ENCODE measurements at places on chromosomes 13 and 19.

- peak; percentile 58 for DNase-seq
Observed at GRCh38 chr19:1847684-1848398, 442 bp downstream of the REXO1 start.

DNA sequence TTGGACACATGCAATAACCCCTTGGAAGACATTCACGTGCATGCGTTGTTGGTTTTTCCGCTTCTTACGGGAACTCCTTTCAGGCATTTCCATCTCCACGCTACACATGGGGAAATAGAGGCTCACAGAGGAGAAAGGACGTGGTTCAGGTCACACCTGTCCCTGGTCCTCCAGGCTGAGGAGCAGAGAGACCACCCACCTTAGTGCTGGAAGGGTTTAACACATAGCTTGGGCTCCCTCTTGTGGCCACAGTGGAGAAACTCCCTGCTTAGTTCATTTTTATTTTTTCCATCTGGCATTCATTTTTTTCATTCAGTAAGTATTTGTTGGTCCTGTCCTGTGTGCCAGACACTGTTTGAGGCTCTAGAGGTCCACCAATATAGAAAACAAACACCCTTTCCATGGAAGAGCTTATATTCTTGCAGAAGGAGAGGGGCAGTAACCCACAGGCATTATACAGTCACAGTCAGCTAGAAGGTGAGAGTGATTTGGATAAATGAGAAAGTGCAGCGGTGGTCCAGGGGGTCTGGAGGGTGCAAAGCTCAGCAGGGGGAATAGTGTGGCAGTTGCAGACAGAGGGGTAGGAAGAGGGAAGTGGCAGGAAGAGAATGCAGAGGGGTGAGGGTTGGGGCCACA, 24.2 kb upstream of the TTYH1 start:
- DNase-seq, result peak; percentile 61

DNA sequence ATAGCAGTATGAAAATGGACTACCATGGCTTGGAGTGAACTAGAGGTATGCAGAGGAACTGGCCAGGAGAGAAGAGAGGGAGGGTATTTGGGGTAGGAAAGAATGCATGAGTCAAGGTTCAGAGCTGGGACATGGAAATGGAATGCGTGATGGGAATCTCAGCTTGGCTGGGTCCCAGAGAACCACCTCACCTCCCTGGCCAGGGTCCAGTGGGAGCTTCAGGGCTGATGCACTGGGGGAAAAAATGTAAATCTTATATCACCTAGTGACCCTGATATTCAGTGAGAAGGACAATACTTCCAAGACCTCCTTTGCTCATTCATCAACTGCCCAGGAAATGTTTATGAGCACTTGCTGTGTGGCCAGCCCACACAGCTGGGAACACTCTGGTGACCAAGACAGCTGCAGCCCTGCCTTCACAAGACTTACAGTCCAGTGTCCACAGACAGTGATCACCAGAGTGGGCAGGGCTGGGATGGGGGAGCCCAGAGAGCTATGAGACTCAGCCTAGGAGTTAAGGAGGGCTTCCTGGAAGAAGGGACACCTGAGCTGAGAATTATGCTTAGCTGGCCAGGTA, 12.8 kb downstream of the IGSF23 start:
- DNase-seq, result no peak

GRCh38 chr19:14536926-14537692, 7.7 kb downstream of the TECR start:
- DNase-seq, result peak; percentile 68

GRCh38 chr19:48510421-48511268, 990 bp downstream of the LMTK3 start:
- peak; percentile 78 for DNase-seq

DNA sequence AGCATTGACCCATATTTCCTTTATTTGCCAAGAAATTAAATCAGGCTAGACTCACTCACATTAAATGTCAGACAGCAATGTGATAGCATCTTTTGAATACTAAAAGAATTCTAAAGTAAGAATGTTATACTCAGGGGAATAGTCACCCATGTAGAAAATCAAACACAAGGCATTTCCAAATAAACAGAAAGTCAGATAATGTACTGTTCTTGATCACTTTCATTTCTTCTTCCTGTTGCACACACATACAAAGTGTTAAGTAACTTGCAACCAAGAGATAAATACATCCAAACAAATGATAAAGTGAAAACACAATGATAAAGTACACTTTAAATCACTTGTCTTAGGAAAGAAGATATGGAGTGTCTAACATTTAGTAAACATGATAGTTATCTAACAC, 1366.6 kb upstream of the MIR17HG start:
- no peak for DNase-seq

DNA sequence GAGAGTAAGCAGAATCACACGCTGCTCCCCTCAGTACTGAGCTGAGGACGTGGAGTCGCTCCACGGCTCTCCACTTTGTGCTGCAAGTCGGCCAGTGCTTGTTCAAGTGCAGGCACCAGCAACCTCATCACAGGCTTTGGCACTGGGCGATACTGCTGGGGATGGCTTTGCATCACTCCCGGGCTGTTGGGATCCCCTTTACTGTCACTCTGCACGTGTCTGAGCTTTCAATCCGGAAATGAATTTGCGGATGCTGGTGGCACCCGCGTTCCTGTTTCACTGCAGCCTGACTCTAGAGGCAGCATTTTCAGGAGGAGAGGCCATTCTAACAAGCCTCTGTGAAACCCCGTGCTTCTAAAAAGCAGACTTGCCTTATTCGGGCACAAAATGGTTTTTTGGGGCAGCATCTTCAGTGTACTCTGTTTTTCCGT, 19.1 kb downstream of the SMARCA4 start:
- peak; percentile 66 for DNase-seq

DNA sequence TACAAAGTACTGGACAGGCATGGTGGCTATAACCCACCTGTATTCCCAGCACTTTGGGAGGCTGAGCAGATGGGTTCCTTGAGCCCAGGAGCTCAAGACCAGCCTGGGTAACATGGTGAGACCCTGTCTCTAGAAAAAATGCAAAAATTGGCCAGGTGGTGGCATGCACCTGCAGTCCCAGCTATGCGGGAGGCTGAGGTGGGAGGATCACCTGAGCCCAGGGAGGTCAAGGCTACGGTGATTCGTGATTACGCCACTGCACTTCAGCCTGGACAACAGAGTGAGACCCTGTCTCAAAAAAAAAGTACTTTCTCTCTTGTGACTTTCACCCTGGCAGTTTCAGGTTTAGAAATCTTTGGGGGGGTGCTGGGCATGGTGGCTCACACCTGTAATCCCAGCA, 11.2 kb upstream of the RAB8A start:
- DNase-seq, result no peak

Measured in activated CD4-positive, alpha-beta T cell treated with anti-CD3 and anti-CD28 coated beads, Interleukin-10, Interleukin-2, amounts not matched to agents 100 ng/mL and 50 ng/mL, durations not matched to agents 16 hours and 8 hours (primary cell).